GM19239 (cell line): ENCODE measurements at places on chromosomes 5 and 9.

- DNase-seq, result no peak
These were observed 790.8 kb upstream of the NUDT12 start for GRCh38 chr5:104353371-104353770.

DNA sequence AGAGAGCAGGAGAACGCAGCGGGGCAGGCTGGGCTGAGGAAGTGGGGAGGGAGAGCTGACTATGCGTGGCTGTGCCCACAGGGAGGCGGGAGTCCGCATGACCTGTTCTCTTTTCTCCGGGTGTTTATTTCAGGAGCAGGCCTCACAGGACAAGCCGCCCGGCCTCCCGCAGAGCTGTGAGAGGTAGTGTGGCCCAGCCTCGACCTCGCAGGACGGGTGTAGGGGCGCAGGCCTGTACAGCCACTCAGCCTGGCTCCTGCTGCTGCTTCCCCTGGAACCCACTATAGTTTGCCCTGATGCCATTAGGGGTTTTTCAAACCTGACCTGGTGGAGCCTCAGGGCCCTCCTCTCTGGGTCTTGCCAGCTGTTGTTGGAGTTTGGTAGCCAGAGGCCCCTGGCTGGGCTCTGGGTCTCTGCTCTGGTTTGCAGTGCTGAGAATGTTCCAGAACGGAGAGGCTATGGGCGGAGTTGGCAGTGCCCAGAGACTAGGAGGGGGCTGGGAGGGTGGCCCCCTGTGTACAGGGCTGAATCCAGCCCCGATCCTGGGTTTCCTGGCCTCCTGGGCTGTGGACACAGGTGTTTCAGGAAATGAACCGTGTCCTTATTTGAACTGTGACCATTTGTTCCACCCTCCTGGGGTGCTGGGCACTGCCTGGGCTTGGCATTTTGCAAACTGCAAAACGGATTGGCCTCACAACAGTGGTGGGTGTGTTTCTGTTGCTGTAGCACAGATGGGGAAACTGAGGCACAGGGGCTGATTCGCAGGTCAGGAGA, 78.8 kb downstream of the WNK2 start:
- DNase-seq, result peak; percentile 1

- no peak for DNase-seq
These were observed 81.4 kb downstream of the EDIL3 start for GRCh38 chr5:84303315-84303714.

DNA sequence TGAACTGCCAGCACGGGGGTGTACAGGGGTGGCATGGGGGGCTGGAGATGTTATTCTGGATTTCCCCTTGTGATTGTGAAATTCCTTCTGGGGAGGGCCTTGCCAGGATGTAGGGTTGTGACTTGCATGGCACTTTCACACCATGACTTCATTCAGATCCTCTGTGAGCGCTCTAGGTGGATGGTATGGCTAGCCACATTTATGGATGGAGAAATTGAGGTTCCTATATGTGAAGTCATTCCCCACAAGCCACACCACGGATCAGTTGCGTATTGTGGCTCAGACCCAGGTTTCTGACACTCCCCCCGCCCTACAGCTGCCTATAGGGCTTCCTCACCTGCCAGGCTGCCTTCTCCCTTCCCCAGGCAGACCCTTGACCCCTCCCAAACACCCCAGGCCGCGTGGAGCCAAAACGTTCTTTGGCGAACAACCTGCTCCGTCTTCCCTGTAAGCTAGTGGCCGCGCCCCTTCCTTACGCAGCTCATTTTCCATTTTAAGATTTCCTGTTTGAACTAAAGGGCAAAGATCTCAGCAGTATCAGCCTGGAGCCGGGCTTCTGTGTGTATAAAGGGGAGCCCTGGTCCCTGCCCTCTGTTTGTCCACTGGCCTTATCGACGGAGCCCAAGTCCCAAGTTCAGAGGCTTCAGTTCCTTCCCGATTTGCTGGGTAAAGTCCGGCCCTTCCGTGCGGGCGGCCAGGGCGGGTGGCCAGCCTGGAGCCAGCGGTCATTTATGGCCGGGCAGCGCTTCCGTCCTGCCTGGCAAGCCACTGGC, 97.8 kb upstream of the KLF4 start:
- no peak for DNase-seq

DNA sequence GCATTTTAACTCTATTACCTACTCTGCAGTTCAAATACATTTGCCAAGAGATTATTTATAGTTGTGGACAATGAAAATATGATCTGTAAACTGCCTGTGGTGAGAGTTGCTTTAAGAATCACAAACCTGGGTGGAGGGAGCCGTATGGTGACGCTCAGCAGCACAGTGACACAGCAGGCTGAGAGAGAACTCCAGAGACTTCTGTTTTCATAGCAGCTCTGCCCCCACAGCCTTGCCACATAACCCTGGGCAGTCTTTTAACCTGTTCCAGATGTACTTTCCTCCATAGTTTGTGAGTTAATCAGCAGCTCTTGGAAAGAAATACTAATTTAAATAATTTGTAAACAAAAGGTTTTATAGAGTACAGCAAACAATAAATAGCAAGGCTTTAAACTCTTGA, 450.5 kb downstream of the ELAVL2 start:
- DNase-seq, result no peak

- no peak for DNase-seq
These were observed 204.4 kb downstream of the EFNA5 start for GRCh38 chr5:107466233-107466769.
